ENCODE measurements at places on chromosomes 4 and X.

GRCh38 chr4:96519291-96519690 is 679.4 kb downstream of the PDHA2 start:
- no peak for DNase-seq

GRCh38 chrX:133677123-133678063 is 262.1 kb upstream of the GPC4 start:
- DNase-seq, result no peak

- DNase-seq, result no peak
These were observed 24.3 kb upstream of the CD38 start for GRCh38 chr4:15753786-15754185.

- no peak for DNase-seq
These were observed 79.2 kb downstream of the TMEM164 start for GRCh38 chrX:110082161-110082560.

DNA sequence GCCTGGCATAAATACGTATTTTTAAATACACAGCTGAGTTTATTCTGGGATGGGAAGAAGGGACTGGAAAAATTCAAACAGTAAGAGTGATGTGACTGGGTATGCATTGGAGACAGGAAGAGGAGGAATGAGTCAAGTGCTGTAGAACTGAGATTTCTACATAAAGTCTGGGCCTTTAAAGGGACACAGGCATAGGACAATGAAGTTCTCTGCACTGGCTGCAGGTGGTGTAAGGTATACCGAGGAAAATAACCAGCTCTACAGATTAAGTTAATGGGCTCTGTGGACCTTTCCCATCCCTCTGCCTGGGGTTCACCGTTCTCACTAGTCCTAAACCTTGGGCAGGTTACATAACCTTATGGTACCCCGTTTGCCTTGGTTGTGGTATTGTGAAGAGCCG is 68.7 kb downstream of the DHX15 start:
- no peak for DNase-seq

DNA sequence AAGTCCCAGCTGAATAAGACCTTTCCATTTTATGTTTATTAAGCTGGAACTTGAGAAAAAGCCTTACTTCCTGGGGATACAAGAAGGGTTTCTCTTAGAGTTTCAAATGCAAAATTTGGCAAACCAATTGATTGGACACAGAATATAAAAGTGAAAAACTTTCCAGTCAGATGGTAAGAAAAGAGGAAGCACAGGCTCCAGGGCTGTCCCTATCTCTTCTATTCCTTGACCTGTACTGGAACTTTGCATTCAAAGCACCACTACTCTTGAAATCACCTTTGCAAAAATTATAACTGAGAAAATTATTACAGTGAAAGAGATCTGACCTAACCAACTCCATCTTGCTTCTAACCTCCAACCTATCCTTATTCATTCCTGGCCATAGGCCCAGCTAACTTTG is 11.7 kb downstream of the PROM1 start:
- DNase-seq, result no peak

- DNase-seq, result peak; percentile 53
These were observed at the start of gene RNF150 for GRCh38 chr4:141133146-141133998. Gene RNF150, minus strand, starts transcription at chr4:141133469.

GRCh38 chrX:105328773-105329172 is 108.3 kb upstream of the TEX13A start:
- no peak for DNase-seq

DNA sequence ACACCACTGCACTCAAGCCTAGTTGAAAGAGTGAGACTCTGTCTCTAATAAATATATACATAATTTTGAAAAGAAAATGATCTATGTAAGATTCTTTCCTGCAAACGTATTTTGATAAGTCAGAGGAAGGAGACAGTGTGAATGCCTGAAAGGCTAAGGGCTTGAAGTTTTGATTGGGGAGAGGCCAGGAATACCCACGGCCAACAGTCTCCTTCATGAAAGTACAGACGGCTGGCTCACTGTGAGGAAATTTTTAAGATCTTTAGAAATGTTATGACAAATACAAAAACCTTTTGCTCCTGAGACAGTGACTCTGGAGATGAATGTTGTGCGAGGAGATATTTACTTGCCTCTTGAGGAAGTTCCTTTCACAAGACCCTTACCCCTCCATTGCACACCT is 111.4 kb upstream of the KLHL13 start:
- no peak for DNase-seq

DNA sequence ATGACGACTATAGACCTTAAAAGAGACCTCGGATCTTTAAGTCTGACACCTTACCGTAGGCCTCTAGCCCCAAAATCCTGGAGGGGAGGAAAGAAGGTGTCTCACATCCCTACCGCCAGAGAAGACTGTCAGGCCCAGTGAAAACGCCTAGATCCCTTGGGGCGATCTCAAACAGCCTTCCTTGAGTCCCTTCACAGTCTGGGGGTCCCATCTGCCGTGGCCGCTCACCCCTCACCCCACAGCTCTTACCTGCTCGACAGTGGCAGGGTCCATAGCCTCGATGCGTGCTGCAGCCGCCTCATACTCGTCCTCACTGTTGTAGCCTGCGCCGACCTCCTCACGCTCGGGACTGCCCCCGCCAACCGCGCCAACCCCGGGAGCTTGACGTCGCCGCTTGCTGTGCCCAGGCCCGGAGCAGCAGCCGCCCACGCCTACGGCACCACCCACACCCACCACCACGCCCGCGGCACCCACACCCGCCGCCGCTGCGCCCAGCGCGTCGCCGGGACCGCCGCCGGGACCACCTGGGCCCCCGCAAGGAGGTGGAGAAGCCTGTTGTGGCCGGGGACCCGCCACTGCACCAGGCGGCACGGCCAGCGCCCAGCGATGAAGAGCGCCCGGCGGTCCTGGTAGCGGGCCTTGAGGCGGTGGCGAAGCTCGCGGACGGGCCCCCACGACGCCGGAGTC is 536 bp downstream of the OTUD5 start:
- DNase-seq, result peak; percentile 58

- no peak for DNase-seq
These were observed at the start of gene MXRA5 for GRCh38 chrX:3346501-3347259. Gene MXRA5, minus strand, starts transcription at chrX:3346652. Its CDS starts 2,819 bp downstream, at chrX:3343833.

GRCh38 chr4:38865445-38865844 is 2.2 kb upstream of the FAM114A1 start:
- peak; percentile 56 for DNase-seq

- no peak for DNase-seq
These were observed 14.1 kb upstream of the TMEM154 start for GRCh38 chr4:152693871-152694270.

DNA sequence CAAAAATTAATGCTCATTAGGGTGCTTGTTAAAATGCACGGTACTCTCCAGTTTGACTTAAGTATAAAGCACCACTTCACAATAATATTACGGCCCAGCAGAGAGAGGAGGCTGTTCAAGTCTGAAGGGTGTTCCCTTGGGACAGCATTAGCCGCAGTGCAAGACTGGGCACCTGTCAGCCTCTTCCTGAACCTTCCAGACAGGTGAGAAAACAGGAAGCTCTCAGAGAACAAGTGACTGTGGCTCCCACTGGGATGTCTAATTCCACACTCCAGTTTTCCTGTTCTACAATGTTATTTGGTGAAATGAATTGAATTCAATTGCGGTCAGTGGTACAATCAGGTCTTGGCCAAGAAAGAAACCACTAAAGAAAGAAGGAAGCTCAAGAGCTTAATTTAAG is 414.4 kb downstream of the SMARCA1 start:
- DNase-seq, result no peak

DNA sequence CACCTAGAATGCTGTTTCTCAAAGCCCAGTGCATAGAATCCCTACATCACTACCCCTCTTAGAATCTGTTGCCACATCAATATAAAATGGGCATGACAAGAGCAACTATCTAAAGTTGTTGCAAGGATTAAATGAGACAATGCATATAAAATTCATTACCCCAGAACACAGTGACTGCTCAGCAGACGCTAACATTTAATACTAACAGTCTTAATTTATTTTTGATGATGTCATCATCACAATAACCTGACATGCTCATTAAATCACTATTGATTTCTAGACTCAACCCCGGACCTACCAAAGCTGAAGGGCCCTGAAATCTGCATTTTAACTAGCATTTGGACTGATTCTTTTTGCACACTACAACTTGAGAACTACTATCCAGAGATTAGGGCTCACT is 3.9 kb downstream of the ARSJ start:
- DNase-seq, result no peak

DNA sequence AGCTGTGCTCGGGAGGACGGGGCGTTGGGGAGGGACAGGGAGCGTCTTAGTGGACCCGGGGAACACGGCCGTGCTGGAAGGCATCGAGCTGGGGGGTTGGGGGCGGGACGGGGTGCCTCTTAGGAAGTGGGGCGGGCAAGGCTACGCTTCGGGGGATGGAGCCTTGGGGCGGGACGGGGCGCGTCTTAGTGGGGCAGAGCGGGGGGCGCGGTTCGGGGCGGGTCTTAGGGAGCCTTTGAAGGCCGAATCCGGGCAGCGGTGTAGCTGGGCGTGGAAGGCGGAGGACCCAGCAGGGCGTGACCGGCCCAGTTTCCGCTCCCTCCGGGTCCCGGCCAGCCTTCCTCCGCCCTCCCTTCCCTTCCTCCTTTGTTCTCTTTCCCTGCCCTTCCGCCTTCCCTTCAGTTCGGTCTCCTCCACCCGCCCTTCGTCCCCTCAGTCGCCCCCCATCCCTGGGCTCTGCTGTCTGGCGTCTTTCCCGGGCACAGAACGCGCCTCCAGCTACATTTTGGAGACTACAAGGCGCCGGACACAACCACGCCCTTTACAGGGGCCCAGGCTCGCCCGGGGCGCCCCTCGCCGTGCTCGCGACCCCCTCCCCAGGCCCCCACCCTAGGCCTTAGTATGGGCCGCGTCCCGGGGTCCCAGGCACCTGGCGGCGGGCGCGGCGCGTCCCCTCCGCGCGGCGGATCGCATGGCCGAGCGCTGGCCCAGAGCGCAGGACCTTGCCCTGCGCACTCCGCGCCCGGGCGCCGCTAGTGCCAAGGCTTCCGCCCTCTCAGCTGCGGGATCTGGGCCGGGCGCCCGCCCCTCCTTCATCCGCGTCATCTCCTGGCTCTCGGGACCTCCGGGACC is at the start of gene ARSD:
TSS of gene ARSD (minus strand) at position 757 of the 852 bp plus-strand sequence. CDS start at position 693, 64 bp downstream.
- DNase-seq, result peak; percentile 81

DNA sequence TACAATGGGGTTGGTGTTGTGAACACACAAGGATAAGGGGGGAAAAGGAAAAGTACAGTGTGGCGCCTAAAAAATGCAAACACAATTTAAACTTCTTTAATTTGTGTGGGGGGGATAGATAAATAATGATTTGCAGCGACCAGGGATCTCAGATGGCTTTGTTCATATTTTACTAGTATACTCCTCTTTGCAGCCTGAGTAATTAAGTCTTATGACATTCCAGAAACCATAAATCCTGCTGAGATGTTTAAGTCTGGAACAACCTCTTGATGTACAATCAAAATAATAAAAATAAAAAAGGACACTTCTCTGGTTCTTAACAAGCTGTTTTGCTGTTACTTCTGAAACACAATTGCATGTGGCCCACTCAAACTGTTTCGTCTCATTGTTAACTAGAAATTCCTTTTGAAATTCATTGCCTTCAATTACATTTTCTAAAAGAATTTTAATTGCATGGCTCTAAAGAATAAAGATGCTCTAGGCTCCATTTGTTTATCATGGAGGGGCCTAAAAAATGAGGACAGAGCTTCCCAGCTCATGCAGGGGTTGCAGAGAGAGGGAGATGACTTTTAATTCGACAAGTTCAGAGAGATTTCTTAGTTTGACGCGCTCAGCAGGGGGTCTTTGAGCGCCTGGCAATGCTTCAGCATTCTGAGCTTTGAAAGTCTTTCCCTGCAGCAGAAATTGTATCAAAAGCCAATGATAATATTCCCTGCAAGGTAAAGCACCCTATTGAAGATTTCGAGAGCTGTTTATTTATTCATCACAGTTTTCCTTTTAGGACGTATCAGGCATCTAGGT is 892.4 kb upstream of the TENM3 start:
- no peak for DNase-seq

DNA sequence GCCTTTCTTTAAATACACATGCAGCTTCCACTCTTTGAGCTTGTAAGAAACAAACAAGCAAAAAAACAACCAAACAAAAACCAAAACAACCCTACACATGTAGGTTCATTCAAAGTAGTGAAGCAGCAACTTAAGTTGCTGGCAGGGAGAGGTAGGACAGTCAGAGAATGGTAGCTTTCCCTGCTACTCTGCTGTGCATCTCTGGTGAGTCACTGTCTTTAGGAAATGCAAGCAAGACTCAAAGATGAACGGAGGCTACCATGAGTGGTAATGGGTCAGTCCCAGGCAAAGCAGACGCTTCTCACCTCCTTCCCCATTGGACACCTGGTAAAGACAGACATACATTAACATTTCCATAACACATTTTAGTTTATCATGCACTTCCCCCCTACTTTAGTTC is 43.2 kb downstream of the PGRMC2 start:
- no peak for DNase-seq

- no peak for DNase-seq
These were observed 78.8 kb downstream of the TMEM164 start for GRCh38 chrX:110081740-110082139.

- DNase-seq, result no peak
These were observed 205.8 kb upstream of the BOD1L1 start for GRCh38 chr4:13833171-13833804.

DNA sequence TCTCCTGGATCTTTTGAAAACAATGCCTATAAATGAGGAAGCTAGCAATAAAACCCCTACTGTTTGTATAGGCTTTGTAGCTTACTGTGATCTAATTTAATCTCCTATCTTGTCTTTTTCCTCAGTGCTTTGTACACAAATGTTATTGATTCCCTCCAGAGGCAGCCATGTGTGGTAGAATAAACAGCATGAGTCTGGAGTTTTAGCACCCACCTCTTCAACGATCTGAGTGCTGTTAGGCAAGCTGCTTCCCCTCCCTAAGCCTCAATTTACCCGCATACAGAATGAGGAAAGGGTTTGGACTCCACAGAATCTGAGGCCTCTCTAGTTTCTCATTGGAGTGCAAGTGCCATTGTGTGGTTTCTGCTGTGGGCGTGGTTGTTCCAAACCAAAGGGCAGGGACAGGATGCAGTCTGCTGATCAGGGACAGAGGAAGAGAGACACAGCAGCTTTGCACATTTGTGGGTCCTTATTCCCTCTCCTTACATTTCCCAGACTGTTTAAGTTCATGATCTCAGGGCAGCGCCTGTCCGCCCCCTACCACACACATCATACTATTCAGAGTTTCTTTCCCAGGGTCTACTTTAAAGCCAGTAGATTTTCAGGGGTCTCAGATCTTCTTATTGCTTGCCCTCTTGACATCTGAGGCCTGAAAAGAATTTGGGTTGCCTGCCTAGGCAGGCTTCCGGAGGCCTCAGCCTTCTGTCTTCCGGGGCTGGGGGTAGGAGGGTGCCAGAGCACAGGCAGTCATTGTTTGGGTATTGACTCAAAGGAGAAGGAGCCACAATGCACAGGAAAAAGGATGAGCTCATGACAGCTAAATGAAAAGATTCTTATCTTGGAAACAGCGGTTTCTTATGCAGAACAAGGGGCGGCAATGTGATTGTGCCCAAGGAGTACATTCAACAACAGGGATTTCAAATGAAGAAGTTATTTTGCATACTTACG is 114.9 kb upstream of the TEX13D start:
- peak; percentile 76 for DNase-seq
